ELR (cell line): ENCODE measurements at places on chromosomes 2 and 18.

GRCh38 chr2:111975819-111976218 is 77.4 kb downstream of the MERTK start:
- DNase-seq: peak; percentile 15

- no peak for DNase-seq
Observed at GRCh38 chr2:230928701-230929380, 3.8 kb upstream of the GPR55 start.

- no peak for DNase-seq
Observed at GRCh38 chr18:66280470-66280869, 323.4 kb downstream of the CDH19 start.

GRCh38 chr2:9842487-9843228 is 616 bp upstream of the TAF1B start:
- no peak for DNase-seq

DNA sequence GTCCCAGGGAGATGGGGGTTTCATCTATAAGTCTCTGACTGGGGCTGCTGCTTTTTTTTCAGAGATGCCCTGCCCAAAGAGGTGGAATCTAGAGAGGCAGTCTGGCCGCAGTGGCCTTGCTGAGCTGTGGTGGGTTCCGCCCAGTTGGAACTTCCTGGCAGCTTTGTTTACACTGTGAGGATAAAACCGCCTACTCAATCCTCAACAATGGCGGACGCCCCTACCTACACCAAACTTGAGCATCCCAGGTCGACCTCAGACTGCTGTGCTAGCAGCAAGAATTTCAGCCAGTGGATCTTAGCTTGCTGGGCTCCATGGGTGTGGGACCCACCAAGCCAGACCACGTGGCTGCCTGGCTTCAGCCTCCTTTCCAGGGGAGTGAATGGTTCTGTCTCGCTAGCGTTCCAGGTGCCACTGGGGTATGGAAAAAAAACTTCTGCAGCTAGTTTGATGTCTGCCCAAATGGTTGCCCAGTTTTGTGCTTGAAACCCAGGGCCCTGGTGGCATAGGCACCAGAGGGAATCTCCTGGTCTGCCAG is 152.6 kb upstream of the CYP26B1 start:
- DNase-seq: no peak

GRCh38 chr2:128534688-128535392 is 216.2 kb upstream of the HS6ST1 start:
- no peak for DNase-seq

DNA sequence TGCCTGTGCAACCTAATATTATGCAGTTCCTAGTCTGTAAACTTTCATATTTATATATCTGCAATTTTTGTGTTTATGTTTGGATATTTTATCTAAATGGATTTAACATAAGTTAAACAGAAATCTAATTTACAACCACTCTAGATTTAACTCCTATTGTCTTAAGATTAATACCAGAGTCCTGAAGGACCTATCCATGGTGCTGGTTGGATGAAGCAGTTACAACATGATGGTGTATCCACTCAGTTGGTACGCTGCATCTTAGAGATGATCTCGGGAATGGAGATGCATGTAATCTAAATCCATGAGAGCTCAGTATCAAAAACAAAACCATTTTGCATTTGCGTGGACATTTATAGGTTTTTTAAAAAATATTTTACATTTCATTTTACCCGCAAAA is 745.9 kb upstream of the SLC8A1 start:
- DNase-seq: peak; percentile 12

DNA sequence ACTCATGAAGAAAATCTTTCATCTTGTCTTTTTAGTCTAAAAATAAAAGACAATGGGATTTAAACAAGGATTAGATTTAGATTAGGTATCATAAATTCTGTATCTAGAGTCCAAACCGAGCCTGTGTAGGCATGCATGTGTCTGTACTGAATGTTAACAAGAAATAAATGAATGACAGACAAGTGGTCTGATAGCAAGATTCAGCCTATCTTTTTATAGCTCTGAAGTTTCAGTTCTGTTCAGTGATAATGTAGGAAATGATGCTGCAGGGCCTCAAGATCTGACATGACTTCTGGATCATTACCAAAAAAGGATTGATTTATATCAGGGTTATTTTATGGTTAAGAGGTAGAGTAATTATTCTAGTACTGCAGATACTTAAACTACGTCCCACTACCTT is 137.0 kb upstream of the ATP5MC3 start:
- no peak for DNase-seq

GRCh38 chr2:197236816-197237215 is 73.8 kb downstream of the ANKRD44 start:
- no peak for DNase-seq

DNA sequence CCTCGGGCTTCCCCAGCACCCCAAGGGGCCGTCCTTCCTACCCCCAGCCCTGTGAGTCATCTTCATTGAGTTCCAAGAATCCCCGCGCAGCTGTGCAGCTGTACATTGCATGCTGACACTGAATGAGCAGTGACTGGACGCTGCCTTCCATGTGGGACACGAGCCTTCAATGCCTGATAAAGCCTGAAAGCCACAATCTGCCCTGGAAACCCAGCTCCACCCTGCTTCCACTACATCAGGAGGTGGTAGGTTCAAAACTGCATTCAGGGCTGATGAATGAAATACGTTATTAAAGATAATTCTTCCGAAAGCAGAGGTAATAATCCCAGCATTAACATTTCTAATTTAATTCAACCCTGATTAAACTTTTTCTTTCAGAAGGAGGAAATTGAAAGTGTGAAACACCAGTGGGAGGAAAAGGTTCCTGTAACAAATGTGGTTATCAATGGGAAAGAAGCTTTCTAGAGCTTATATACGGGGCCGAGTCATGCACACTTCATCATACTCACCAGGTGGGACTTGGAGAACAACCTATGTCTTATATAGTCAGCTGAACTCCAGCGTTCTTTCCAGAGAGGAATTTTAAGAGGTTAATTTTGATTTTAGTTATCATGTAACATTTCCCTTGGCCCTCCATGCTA is 360.1 kb downstream of the LPIN1 start:
- DNase-seq: peak; percentile 99

- no peak for DNase-seq
Observed at GRCh38 chr18:63022429-63023022, 297.0 kb downstream of the BCL2 start.

DNA sequence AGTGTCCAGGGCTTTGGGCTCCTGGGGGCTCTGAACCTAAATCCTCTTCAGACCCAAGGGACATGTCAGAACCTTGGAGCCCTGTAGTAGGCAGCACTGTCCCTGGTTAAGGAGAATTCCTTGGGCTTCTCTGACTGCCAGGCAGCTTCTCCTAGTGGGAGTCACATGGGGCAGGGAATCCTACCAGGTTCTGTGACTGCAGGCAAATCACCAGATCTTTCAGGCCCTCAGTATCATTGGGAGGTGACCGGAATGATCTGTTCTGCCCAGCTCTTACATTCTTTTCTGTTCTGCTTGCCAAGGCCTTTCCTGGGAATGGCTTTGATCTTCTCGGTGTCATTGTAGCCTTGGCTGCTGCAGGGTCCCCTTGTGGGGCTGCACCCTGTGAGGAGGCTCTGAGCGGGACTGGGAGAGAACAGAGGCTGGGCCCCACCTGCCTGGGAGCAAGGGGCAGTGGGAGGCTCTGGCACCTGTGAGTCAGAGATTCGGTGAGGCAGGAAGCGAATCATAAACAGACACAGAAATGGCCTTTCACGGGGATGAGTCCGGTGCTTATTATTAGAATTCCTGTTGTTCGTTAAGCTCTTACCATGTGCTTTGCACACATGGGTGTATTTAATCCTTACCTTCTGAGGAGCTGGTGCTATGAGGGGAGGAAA is 14.1 kb downstream of the CEP68 start:
- peak; percentile 80 for DNase-seq

DNA sequence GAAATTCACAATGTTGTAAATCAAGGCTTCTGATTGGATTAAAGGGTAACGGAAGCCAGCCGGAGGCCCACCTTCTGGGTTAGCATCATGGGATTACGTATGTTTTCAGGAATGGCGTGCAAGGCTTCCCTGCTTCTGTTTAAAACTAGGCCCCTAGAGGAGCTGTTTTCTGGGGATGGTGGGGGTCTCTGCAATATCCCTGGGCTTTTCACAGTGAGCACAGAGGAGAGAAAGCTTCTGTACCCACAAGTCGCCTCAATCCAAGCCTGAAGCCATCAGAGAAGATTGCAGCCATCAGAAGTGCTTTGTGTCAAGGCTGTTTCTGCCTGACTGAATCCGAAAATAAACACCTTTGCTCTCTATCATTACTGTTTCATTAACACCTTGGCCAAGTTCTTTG is 226.9 kb upstream of the SMIM21 start:
- no peak for DNase-seq

GRCh38 chr2:169225906-169226305 is 136.4 kb downstream of the LRP2 start:
- peak; percentile 12 for DNase-seq

GRCh38 chr18:47701134-47701533 is 229.3 kb downstream of the SMAD2 start:
- no peak for DNase-seq

DNA sequence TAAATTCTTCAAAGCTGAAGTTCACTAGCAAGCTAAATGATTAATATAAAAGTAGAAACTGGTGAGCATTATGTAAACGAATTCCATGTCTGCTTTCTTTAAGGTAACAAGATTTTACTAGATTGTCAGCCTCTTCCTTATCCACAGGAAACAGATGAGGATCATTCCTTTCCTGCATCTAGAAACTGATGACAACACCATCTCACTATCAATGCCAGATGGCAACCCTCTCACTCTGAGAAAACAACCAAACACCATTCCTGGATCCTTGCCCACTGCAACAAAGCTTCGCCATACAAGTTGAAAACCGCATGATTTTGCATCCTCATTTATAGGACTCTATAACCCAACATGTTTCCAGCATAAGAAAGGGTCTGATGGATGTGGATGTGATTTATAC is 122.9 kb downstream of the ZNF521 start:
- no peak for DNase-seq

GRCh38 chr2:145910416-145910815 is 1390.5 kb upstream of the ZEB2 start:
- DNase-seq: no peak

GRCh38 chr2:102336502-102336945 is 19.1 kb upstream of the IL18R1 start:
- peak; percentile 51 for DNase-seq

GRCh38 chr18:74511823-74512222 is 15.7 kb downstream of the CNDP2 start:
- DNase-seq: no peak

- DNase-seq: peak; percentile 86
Observed at GRCh38 chr18:79951545-79952455, at the start of gene SLC66A2. SLC66A2 (minus strand) TSS chr18:79951653; CDS start chr18:79950926, 727 bp downstream.

- DNase-seq: no peak
Observed at GRCh38 chr18:37231251-37231650, 334.3 kb downstream of the CELF4 start.

- DNase-seq: no peak
Observed at GRCh38 chr2:219118504-219118903, 42.1 kb downstream of the NHEJ1 start.

- no peak for DNase-seq
Observed at GRCh38 chr2:169072163-169072925, 3.0 kb downstream of the DHRS9 start.

- DNase-seq: peak; percentile 96
Observed at GRCh38 chr2:162244541-162245031, 1.3 kb upstream of the FAP start.

- DNase-seq: no peak
Observed at GRCh38 chr2:29723255-29724001, 198.0 kb downstream of the ALK start.

GRCh38 chr2:168426861-168427260 is 29.2 kb upstream of the CERS6 start:
- DNase-seq: no peak

DNA sequence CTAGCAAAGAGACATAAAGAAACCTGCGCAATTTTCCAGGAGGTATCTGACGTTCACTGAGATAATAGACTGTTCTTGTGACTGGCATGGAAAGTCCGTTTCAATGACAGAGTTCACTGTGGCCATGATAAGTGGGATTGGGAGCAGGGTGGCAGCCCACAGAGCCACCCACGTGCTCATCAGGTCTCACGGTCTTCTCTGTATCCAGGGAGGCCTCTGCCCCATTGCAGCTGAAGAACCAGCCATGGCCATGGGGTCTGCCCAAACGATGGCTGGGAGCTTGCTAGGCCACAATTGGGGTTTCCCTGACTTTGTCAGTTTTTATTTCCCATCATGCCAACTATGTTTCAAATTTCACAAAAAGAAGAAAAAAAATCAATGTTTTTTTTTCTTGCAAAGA is 57.2 kb downstream of the PDCL3 start:
- no peak for DNase-seq

DNA sequence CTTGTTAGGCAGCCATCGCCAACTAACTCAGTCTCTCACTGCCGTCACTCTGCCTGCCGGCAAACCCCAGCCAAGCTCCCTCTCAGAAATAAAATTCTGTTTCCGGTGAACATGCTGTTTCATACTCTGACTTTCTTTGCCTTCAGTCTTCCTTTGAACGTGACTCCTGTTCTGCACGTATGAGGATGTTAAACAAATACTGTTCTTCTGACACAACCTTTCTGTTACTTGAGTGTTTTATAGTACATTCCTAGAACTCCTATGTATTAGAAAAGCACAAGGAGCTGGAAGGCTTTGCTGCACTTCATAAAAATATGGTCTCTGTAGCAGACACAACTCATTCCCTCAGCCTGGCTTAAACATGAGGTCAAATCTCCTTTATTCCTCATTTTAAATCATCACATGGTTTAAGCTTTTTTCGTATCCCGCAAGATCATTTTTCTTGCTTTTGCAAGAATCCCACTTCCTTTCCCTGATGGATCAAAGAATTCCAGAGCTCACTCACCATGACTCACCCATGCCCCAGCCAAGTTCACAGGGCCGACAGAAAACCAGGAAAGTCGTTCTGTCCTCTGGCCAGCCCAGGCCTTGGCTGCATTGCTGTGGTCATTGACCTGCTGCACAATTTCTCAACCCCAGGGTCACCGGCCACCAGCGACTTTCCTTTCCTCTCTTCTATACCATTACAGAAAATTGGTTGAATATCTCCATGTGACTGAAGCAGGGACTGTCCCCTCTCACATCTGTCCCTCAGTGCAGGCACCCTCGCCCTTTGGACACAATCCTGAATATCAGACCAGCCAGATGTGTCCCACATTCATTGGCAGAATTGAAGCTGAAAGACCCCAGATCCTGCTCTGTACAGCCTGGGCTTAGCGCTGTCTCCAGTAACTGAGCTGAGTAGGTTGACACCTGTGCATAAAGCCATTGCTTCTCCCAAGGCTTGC is 183.1 kb upstream of the ARL4C start:
- DNase-seq: peak; percentile 98

DNA sequence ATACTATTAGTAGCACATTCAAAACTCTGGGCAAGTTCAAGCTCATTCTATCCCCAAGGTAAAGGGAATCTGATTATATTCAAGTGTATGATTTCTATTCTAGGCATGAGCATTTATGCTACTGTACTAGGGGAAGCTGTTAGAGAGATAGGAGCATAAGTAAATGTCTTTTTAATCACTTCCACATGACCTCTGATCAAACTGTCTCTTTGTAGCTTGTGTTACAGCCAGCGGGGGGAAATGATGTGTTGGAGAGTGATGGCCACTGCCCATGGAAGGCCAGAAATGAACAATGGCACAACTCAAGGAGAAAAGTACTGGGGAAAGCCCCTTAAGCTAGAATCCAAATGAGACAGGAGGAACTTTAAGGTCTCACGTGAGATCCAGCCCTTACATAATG is 894.9 kb upstream of the CDH2 start:
- DNase-seq: no peak
